ENCODE measurements at places on chromosomes 12 and 14. TPM values are rescaled to one million over a fixed set of nuclear protein-coding genes. Genes with fewer than 3 reads are reported as not detected.
A peak's percentile ranks its signal among the peaks of the same experiment; 100 is the strongest.

- DNase-seq, result no peak
Measured at GRCh38 chr12:59446116-59446515, 149.7 kb upstream of the SLC16A7 start.

DNA sequence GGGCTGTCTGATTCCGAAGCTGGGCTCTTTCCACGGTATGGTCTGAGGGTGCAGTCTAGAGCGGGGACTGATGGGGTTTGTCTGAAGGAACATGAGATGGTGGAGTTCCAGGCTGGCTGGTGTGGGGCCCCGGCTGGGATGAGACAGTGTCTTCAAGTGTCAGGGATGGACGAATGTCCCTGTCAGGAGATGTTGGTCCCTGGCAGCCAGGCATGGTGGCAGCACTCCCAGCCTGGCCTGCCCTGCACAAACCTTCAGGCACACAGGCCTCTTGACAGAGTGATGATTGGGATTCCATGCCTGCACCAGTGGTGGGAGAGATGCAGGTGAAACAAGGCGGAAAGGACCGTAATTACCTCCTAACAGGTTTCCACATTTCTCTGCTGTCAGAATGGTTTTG is 221.9 kb downstream of the CACNA1C start:
- no peak for DNase-seq

- peak; percentile 96 for DNase-seq
Measured at GRCh38 chr12:62933220-62933601, 1.7 kb downstream of the PPM1H start.

GRCh38 chr14:30443368-30444007 is 115.5 kb upstream of the G2E3 start:
- DNase-seq, result no peak

DNA sequence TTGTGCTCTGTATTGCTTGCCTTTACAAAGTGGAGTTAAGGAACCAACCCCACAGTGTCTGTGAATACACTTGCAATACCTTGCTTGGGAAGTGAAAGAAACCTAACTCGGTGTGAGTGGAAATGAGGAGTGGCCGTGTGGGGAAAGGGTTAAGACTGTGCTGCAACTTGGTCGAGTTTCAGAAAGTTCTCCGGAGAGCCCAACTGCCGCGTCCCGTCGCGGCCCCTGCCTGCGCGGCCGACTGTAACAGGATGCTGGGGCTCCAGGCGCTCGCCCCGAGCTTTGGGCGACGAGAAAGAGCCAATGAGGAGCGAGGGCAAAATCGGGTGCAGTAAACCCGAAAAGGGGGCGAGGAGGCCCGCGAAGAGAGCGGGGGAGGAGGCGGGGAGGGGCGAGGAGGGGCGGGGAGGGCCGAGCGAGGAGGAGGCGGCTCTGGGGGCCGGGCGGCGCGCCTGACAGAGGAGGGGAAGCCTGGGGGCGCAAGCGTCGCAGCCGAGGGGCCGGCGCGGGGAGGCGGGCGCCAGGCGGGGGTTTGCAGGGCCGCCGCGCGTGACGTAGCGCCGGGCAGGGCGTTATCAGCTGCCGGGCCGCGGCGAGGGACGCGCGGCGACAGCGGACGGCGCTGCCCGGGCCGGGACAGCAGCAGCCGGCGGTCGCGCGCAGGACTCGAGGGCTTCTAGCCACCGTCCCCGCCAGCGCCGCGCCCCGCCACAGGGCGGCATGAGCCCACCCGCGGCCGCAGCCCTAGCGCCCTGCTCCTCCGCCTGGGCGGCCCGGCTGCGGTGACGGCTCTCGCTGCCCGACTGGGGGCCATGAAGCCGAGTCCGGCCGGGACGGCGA is at the start of gene DACT1:
Gene DACT1 (plus strand): TSS at position 572 of the 840 bp plus-strand sequence. CDS start 241 bp downstream, at position 813.
- DNase-seq, result peak; percentile 70

DNA sequence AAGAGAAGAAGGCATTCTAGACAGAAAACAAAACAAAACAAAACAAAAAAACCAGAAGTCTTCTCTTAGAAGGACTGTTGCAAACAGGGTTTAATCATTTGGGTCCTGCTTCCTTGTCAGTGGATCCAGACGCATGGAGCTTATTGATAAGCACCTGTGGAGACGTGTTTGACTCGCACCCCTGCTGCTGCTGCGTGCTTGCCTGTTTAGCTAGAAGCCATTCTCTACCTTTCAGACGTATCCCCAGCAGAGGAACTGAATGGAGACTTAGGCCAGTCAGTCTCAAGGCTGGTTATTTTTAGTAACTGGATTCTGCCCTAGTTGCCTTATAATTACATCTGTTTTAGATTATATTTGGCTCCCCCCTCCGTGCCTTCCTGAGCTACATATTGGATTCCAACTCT is 186.1 kb upstream of the EEA1 start:
- DNase-seq, result no peak

- no peak for DNase-seq
Measured at GRCh38 chr14:29712601-29713000, 215.0 kb downstream of the PRKD1 start.

GRCh38 chr14:104794993-104795780 is at the start of gene AKT1:
TSS of gene AKT1 (minus strand) at chr14:104795748. CDS start at chr14:104792643, 3,105 bp downstream.
- no peak for DNase-seq

DNA sequence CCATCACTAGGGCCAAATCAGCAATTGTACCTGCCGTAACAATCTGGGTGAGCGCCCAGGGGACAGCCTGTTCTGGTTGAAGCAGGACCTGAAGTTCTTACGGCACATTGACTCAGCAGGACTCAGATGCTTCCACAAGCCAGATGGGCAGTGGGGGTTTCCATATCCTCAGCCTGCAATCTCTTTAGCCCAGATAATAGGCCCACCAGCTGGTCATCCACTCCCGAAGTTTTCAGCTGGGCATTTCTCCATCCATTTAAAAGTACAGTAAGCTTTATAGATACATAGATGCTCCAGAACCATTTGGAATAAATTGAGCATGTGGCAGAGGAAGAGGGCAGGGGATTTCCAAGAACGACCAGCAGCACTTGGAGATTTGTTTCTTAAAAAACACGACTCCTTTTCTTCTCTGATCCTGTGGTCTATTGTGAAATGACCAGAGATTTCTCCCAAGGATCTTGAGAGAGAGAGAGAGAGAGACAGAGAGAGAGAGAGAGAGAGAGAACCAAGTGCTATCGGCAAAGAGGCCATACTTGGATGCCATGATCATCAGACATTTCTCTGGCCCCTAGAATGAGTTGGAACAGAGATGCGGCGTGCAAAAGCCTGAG is 74.8 kb upstream of the PLXNC1 start:
- peak; percentile 43 for DNase-seq

DNA sequence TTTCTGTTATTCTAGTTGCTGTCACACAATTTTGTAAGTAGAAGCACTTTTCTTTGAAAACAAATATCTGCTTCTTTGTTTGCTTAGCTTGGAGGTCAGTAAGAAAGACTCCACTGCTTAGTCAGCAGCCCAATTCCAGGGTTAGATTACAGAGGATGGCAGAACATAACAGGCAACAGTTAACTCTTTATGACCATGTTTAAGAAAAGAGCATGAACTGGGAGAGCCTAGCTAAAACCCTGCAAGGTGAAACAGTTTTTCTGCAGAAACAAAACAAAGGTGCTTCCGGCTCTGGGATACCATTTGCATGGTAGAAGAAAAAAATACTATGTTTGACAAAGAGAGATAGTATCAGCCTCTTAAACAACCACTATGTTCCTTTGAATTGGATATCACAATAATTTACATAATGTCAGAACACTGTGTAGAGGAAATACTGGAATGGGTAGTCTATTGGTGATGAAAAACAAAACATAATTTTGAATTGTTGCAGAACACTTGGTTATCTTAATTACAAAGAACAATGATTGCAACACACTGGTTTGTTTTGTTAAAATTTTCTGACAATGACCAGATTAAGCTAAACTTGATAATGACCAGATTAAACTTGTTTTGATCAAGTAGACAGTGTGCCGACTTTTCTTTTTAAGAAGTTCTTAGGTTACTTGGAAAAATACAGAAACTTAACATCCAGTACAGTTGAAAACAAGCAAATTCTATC is 22.4 kb upstream of the PPM1H start:
- DNase-seq, result no peak

DNA sequence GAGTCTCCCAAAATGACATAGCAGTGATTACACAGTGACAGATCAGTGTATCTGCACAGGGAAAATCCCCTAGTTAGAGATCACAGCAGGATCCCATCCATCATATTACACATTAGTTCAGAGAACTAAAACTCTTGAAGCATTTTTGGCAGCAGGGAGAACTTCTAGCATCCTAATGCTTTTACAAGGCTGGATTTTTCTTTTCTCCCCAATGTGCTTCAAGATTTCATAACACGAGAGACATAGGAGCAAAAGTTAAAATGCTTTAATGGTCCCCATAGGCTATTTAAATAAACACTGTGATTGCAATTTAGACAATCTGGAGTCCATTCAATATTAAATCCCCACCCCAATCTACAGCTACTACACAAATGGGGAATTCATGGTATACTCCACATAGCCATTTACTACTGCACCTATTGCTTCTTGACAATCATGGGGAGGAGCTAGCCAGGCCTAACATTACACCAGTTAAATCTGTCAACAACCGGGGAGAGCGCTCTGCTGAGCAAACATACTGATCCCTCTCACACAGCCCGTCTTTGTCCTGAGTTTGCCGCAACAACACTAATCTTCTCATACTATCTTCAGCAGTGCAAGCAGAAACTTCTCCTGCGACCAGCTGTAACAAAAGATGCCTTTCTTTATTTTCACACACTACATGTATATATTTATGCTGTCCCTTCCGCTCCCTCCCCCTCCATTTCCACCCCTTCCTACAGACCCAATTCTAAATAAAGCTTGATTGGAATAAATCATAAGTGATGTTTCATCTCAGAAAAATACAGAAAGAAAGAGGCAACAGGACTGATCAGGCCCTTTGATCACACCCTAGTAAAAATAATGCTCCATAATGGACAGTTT is 120.3 kb upstream of the SOX5 start:
- no peak for DNase-seq

DNA sequence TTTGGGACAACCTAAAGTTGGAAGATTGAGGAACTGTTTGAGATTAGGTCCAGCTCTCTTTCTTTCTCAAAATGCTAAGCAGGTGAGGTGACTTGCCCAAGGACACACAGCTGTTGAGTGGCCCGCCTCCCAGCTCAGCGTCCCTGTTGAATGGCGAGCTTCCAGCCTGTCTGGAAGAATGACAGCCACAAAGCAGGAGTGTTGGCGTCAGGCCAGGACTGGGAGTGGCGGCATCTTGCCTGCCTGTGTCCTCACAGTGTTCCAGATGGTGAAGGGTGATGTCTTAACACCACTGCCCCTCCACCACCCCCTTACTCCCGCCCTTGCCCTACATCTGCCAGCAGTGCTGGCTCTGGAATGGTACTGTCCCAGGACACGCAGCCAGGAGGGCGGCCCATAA is 4.4 kb upstream of the CEBPE start:
- DNase-seq, result no peak

DNA sequence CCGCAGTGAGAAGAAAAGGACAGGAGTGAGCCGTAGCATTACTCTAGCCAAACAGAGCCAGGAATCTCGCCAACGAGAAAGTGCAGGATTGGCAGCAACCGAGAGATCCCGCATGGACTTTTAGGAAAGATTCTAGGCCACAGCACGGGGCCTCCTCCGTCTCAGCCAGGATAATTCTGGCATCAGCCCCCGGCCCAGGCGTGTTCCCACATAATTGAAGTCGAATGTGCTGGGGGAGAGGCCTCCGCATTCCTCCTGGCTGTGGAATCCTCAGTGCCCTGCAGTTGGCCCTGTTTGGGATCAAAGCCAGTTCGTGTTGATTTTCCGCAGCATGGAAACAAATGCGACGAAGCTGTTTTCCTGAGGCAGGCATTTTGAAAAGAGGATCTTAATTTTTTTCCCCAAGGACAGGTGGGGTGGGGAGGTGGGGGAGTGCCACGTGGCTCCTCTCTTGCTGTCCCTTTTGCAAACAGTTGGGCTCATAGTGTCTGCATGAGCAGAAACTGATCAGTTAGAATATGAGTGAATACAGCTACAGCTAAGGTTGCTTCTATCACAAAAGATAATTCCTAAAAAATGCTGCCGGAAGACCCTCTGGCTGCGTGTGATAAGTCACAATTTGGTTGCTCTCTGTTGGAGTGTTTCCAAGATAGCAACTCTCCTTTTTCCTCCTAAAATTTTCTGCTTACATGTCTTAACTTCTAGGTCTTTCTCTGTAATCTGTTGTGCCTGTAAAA is 37.3 kb upstream of the ATXN2 start:
- DNase-seq, result peak; percentile 75

GRCh38 chr14:60485057-60485597 is 736 bp downstream of the C14orf39 start:
- DNase-seq, result no peak

DNA sequence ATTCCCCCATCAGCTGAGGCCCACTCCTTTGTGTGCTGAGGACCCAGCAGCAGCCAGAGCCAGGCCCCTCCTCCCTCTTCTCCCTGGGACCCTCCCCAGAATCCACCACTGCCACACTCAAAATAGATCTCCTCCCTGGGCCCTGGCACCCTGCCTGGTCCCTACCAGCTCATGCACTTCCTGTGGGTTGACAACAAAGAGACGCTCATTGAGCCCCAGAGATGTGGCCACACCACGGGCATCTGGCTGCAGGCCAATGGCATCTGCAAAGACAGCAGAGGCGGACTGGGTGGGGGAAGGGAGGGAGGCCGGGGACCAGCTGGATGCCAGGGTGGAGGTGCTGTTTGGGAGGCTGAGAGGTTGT is 16.0 kb upstream of the ENDOU start:
- DNase-seq, result no peak

GRCh38 chr12:55703901-55704761 is 3.6 kb downstream of the ITGA7 start:
- DNase-seq, result no peak

- no peak for DNase-seq
Measured at GRCh38 chr14:44700184-44700583, 193.1 kb upstream of the FSCB start.

GRCh38 chr14:99043756-99044155 is 228.2 kb downstream of the BCL11B start:
- DNase-seq, result no peak

- DNase-seq, result no peak
Measured at GRCh38 chr14:92539875-92540274, 26.3 kb downstream of the RIN3 start.

DNA sequence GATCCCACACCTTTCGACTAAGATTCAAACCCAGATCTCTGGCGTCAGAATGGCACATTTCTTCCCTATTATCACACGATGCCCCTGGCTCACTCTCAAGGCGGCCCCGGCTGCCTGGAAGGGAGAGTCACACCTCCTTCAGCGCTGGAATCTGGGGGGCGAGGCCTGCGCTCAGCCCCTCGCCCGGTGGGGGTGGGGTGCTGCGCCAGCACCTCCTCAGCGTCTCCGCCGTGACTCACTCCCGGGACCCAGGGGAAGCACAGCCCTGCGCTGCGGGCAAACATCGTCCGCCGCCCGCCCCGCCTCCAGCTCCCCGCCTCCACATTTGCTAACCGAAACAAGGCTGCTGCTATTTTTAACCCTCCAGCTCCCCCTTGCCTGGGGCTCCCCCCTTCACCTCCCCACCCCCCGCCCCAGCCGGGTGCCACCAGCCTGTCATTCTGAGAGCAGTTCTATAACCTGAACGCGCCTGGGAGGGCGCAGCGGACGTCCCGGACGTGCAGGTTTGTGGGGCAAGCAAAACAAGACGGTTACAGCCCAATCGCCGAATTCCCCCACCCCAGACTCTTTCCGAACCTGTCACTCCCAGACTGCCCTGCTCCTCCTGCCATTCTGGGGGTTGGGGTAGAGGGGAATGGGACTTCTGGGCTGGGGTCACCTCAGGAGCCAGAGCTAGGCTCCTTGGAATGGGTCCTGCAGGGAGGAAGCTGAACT is 6.7 kb downstream of the HDAC7 start:
- peak; percentile 47 for DNase-seq

Gene SERPINA10
- total RNA-seq, result not detected

Gene KRT80
- not detected for total RNA-seq

Gene OLR1
- 4.8 TPM for total RNA-seq

Gene TMEM119
- 1.1 TPM for total RNA-seq

Gene KRT73
- not detected for total RNA-seq

Gene PLCZ1
- 0.82 TPM for total RNA-seq

Gene PRB2
- total RNA-seq, result not detected
